ENCODE measurements at places on chromosomes 4 and X.

GRCh38 chr4:100696531-100696930, 178.7 kb upstream of the EMCN start:
- DNase-seq, result no peak

GRCh38 chr4:181693517-181693916, 549.7 kb upstream of the TENM3 start:
- no peak for DNase-seq

GRCh38 chrX:63744850-63745394, 40.1 kb downstream of the ARHGEF9 start:
- DNase-seq, result no peak

DNA sequence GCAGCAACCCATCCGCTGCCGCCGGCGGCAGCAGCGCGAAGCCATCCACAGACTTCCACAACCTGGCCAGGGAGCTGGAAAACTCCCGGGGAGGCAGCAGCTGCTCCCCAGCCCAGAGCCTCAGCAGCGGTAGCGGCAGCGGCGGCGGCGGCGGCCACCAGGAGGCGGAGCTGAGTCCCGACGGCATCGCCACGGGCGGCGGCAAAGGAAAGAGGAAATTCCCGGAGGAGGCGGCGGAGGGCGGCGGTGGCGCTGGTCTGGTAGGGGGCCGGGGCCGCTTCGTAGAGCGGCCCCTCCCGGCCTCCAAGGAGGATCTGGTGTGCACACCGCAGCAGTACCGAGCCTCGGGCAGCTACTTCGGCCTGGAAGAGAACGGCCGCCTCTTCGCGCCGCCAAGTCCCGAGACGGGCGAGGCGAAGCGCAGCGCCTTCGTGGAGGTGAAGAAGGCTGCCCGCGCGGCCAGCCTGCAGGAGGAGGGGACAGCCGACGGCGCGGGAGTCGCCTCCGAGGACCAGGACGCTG, 4.9 kb downstream of the PRDM8 start:
- peak; percentile 83 for DNase-seq

GRCh38 chrX:85906399-85906798, 141.0 kb downstream of the CHM start:
- DNase-seq, result no peak

GRCh38 chrX:154411981-154412340, 622 bp downstream of the TAFAZZIN start:
- DNase-seq, result peak; percentile 67

- DNase-seq, result no peak
Observed at GRCh38 chr4:23384741-23385140, 505.1 kb downstream of the PPARGC1A start.
